ENCODE measurements at places on chromosomes 5 and 9.

DNA sequence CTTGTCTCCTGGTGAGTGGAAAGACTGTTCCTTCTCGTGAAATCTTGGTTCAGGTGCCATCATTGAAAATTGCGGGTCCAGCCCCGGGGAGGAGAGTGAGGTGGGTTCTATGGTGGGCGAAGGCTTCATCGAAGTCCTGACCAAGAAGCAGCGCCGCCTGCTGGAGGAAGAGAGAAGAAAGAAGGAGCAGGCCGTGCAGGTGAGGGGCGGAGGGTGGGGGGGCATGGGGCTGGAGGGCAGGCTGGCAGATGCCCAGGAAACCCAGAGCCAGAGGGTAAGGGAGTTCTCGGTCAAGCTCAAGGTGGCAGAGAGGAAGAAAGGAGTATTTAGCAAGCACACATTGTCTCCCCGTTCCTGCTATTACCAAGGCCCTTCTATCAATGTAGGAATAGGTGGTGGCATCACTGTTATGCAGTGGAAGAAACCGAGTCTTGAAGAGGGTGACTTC lies 24.3 kb upstream of the POMT1 start:
- no peak for DNase-seq

- no peak for DNase-seq
Measured at GRCh38 chr9:10774051-10774450, 161.2 kb upstream of the PTPRD start.

GRCh38 chr5:44809215-44809955 lies 638 bp downstream of the MRPS30 start:
- peak; percentile 67 for DNase-seq

DNA sequence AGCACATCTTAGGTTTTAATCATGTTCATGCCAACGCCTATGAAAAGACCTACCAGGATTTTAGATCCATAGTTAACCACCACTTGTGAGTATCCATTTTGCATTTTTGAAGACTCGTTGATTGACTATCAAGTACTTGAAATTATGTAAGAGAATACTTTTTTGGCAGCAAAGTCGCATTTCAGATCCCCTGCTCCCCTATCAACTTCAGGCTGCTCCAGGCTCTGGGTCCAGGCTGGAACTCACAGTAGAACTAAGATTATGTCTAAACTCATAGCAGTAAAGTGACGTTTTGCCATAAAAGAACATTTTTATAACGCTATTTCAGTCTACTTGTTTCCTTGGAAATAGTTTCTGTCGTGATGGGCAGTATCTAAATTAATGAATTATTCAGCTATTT lies 267.7 kb downstream of the FANCC start:
- no peak for DNase-seq

- DNase-seq, result no peak
Measured at GRCh38 chr5:154325566-154325965, 120.2 kb upstream of the SAP30L start.

- no peak for DNase-seq
Measured at GRCh38 chr5:163748934-163749333, 243.5 kb downstream of the MAT2B start.

GRCh38 chr5:165000479-165001190 lies 1495.2 kb downstream of the MAT2B start:
- DNase-seq, result no peak

DNA sequence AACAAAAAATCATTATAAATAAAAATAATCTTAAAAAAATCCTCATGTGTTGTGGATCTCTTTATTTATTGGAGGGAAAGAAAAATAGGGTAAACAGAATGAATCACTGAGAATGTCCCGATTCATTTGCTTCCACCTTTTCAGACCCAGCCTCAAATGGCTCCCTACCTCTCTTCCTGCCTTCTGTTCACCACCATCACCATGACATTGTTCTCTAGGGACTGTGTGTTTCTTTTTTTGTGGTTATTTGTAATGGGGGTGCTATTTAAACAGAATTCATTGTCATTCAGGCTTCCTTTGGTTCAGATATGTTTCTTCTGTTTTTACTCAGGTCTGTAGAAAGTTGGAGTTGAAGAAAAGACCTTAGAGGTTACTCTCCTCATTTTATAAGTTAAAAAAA lies 198.2 kb downstream of the KIF4B start:
- DNase-seq, result no peak

- no peak for DNase-seq
Measured at GRCh38 chr5:56575821-56576220, 239.5 kb upstream of the MAP3K1 start.

DNA sequence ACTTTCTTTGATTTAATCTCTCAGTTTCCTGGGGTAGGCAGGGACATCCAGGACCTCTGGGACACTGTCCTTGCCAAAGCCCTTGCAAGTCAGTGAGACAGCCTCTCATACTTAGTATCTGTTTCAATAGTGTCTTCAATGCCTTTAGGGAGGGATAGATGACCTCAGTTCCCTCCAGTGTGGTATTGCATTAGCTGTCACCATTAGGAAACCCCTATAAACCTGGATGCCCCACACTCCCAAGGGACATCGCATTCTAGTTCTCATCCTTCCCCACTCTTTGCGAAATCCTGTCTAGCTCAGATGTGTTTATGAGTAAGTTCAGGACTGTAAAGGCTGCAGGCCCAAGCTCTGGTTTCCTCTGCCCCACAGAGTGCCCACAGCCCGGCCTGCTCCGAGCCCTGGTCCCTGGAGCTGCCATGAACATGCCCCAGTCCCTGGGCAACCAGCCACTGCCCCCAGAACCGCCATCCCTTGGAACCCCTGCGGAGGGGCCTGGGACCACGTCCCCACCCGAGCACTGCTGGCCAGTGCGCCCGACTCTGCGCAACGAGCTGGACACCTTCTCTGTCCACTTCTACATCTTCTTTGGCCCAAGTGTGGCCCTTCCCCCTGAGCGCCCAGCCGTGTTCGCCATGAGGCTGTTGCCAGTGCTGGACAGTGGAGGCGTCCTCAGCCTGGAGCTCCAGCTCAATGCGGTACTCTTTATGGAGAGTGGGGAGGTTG lies 13.2 kb downstream of the TMEM8B start:
- DNase-seq, result no peak

DNA sequence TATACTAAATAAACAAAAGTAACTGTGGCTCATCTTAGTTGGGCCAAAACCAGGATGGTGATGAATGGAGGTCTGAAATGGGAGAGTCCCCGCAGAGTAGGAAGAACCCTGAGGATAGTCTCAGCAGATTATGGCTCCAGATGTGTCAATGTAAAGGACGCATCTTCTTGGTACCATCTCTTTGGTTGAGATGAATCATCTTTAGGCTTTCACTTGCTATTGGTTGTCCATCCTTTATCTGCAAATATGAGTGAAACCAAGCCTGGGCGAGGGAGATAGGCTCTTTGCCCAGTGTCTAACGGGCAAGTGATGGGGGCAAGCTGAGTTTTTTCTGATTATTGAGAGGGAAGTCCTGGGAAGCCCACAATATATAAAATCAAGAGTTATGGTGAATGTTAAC lies 19.4 kb upstream of the LCP2 start:
- DNase-seq, result no peak

- DNase-seq, result no peak
Measured at GRCh38 chr9:132365986-132366385, 11.2 kb upstream of the SETX start.

GRCh38 chr5:61417851-61418250 lies 85.8 kb downstream of the ZSWIM6 start:
- no peak for DNase-seq

- DNase-seq, result no peak
Measured at GRCh38 chr9:126347911-126348760, 21.5 kb downstream of the MVB12B start.

DNA sequence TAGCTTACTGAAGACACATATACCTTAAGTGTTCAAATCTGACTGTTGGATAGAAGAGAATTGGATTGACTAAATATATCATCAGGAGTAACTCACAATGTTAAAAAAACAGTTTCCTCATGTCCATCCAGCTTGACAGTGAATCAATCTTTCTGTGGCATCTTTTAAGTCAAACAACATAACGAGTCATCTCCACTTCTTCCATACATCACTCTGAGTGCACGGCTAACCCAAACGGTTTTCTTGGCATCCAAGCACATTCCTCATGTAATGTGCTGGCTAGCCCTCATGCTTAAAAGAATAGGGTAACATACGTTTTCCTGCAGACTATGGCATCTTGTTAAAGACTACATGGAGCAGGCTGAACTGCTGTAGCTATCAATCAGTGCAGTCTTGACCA lies 291.5 kb upstream of the TRPC7 start:
- no peak for DNase-seq

GRCh38 chr9:130112538-130113151 lies 58.9 kb downstream of the GPR107 start:
- DNase-seq, result no peak

- no peak for DNase-seq
Measured at GRCh38 chr9:10753474-10753873, 140.7 kb upstream of the PTPRD start.

GRCh38 chr5:64050296-64050695 lies 88.1 kb upstream of the HTR1A start:
- DNase-seq, result no peak

All from mammary epithelial cell (primary cell).